ENCODE measurements at places on chromosomes 7 and 10.

- DNase-seq: no peak
Measured at GRCh38 chr7:16785321-16785720, 19.5 kb downstream of the AGR2 start.

DNA sequence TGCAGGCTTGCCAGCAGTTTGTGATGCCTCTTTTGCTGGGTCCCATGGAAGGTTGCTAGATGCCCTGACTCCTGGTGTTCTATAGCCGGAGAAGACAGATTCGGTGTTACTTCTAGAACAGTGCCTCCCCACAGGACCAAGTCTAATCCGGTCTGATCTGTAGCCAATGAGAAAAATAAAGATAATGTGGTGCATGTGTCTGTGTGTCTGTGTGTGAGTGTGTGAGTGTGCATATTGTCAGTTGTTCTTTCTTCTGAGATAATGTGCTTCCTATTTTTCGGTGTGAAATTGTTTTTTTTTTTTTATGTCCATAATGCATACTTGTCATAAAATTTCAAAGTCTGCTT lies 29.7 kb upstream of the ZNRF2 start:
- DNase-seq: no peak

DNA sequence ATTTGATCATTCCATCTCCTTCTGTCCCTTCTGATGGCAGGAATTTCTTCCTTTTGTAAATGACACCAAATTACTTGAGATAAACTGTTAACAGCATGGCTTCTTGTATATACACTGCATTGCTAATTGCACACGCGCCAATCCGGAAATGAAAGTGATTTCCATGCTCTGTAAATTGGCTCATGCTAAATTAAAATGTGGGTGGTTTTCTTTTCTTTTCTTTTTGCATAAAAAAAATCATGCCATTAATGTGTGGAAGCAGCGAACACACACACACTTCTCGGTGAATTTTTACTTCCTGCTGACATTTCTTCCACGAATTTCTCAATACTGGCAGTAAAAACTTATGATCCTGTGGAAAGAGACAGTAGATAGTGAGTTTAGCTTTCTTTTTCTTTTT lies 123.1 kb upstream of the CCDC6 start:
- DNase-seq: peak; percentile 8

DNA sequence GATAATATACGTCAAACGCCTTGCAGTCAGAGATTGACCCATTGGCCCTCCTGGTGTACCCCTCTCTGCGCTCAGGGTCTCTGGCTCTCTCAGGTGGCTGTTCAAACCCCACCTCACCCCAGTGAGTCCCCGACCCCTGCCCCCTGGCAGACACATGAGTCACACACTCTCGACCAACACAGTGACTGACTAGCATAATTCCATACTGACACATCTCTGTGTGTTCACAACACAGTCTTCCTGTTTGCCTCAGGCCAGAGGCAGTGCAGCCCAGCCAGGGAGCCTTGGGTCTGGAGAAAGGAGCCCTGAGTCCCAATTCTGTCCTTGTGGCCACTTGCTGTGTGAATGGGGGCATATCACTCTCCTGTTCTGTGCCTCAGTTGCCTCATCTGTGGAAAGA lies 40.1 kb downstream of the PALD1 start:
- no peak for DNase-seq

DNA sequence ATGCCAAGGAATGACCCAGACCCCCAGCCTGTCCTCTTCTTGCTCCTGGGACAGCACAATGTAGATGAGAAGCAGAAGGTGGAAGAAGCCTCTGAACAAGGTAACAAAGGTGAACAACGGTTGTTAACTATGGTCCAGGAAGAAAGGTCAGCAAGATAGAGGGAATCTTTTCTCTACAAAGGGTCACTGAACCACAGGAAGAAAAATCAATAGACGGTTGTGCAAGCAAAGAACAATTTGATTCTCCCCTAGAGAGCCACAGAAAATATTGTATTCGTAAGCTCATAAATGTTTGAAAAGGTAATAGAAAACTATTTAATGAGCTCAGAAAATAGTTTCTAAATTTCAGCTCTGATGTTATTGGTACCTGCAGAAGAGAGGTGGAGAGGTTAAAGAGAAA lies 111.3 kb downstream of the ST8SIA6 start:
- DNase-seq: no peak

Data from brain (organoid and tissue), 16 donors.